ENCODE measurements at places on chromosomes 5 and 9.
A peak's percentile ranks its signal among the peaks of the same experiment; 100 is the strongest.

DNA sequence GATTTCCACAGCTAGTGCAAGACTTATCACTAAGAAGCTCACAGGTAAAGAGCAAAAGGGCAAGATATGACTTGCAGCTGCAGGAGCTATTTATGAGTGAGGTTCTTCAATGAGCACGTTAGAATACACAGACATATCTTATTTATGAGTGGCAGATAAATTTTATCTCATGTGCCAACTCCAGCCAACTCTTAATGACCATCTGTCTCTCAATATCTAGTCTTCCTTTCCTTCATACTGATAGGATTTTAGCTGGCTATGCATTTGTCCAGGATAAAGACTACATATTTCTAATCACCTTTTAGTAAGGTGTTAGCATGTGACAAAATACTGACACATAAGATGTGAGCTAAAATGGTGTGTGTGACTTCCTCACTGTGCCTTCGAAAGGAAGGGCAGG is 304.5 kb downstream of the TRPM3 start:
- no peak for DNase-seq

GRCh38 chr9:124390794-124391658 is 24.2 kb downstream of the PSMB7 start:
- no peak for DNase-seq

DNA sequence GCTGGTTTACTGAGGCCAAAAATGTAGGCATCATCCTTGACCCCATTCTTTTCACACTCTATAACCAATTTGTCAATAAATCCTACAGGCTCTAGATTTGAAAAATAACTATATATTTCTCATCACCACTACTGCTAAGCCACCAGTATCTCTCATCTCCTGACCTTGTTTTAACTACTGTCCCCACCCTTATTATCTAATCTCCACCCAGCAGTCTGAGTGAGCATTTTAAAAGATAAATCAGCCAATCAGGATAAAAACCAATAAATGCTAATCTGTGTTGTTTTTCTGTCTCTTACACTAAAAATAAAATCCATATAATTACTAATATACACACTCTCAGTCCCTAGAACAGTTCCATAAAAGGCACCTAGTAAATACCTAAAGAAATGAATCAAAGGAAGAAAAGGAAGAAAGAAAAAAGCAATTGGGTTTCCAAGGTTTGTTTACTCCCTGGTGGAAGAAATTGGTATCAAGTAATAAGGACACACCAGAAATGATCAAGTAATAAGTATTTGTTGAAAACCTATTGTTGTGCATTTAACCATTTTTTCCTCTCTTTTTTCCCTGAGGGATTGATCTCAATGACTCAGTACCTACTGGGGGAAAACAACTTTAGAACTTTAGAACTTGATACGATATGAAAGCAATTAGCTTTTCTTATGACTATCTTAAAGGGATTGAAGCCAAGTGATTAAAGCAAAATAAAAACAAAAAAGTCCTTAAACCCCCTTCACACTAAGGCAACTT is 19.3 kb downstream of the MRPS27 start:
- no peak for DNase-seq

- no peak for DNase-seq
These were observed 25.9 kb upstream of the BOD1 start for GRCh38 chr5:173642191-173642816.

- no peak for DNase-seq
These were observed 184.6 kb downstream of the ACTL7B start for GRCh38 chr9:108671176-108671575.

DNA sequence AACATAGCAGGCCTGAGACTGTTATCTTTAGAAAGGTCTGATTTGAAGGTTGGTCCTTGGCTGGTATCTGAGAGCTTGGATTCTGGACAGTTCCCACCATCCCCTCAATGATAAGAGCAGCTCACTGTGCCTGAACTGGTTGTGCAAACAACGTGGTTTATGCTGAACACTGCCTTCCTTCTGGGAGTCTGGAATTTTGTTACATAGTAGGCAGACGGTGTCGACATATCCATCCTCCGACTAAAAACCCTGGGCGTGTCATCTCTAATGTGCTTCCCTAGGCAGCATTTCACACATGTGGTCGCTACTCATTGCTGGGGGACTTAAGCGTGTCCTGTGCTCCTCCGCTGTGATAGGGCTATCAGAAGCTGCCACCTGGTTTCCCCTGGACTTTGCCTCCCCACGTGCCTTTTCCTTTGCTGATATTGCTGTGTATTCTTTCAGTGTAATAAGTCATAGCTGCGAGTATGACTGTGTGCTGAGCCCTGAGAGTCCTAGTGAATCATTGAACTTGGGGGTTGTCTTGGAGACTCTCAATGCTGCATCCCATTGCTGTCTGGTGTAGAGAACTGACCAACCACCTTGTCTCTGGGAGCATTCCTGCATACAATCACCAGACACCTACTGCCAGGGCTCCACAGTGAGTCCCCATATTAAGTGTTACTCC is 119.1 kb upstream of the TBC1D2 start:
- no peak for DNase-seq

GRCh38 chr9:13587571-13587970 is 308.1 kb upstream of the MPDZ start:
- no peak for DNase-seq

DNA sequence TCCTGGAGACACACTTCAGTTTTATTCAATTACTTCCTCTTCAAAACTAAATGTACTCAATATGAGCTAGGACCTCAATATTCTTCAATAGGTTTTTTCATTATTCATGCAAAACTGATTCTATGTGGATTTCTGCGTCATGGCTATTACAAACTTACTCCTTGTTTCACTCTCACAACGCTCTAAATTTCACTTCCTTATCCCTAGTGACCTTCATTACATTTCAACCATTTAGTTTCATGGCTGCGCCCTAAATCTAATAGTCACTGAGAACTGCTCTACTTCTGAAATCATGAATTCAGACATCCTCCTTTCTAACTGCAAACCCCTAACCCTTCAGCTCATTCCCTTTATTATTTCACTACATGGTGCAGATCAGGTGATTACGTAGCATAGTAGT is 93.9 kb downstream of the SLC25A46 start:
- no peak for DNase-seq

DNA sequence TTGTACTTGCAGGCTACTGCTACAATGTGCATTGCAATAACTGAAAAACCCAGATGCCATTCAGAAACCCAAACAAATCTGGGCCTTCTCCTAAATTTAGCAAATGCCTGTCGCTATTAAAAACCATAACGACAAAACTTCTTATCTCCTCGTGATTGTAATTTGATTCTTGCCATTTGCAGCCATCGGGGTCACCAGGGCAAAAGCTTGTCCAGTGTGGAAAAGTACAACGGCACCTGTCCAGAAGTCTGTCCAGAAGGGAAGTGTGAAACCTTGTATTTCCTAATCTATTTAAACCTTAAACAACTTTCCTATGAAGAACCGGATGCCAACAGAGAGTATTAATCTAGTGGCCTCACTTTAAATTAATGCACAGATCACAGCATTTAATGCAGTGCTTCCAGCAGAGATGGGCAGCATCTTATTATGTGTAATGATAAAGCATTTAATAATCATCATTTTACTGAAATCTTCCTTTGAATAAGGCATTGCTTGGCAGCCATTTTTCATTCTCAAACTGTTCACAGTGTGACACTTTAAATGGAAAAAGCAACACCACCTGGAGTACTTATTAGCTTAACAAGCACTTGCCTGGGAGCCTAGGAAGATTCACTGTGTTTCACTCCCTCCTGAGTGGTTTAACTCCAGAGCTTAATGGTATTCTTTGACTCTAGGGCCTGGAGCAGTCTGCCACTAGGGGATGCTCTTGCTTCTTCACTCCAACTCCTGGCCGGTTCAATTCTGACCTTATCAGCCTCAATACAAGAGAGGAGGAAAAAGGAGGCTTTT is 4.9 kb upstream of the C7 start:
- peak; percentile 30 for DNase-seq

DNA sequence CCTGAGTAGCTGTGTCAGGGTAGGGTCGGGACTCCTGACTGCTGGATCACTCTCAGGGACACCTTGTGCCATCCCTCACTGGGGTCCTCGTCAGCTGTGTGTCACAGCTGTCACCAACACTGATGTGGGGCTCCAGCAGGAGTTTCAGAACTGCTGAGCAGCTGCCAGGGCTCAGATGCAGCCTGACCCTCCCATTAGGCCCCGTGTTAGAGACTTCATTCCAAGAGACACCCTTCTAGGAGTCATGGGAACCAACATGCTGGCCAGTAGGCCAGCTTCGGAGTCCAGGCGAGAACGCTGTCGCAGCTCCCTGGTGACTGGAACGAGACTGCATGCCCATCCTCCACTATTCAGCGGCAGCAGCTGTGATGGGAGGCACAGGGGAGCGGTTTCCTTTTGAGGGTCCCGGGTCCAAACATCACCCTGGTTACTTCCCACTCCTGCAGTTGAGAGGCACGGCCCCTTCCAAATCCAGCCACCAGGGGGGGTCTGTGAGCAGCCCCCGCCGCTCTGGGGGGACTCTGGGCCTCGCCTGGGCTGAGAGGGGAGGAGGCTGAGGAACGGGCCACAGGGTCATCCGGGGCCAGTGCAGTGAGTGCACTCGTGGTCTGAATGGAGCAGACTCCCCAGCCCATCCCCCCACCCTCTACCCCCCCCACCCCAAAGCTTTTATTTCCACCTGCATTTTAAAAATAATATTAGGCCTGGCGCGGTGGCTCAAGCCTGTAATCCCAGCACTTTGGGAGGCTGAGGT is 12.6 kb upstream of the TCF7 start:
- peak; percentile 81 for DNase-seq

DNA sequence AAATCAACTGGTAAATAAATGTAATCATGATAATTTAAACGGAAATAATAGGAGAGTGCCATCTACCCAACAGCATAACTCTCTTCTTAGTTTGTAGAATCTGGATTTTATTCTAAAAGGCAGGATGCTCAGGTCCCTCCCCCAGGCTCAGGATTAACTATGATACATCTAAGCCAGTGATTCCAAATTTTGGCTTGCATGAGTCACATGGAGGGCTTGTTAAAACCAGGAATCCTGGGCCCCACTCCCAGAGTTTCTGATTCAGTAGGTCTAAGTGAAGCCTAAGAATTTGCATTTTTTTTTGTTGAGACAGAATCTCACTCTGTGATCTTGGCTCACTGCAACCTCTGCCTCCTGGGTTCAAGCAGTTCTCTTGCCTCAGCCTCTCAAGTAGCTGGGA is 62.3 kb upstream of the ZFR start:
- DNase-seq, result no peak

DNA sequence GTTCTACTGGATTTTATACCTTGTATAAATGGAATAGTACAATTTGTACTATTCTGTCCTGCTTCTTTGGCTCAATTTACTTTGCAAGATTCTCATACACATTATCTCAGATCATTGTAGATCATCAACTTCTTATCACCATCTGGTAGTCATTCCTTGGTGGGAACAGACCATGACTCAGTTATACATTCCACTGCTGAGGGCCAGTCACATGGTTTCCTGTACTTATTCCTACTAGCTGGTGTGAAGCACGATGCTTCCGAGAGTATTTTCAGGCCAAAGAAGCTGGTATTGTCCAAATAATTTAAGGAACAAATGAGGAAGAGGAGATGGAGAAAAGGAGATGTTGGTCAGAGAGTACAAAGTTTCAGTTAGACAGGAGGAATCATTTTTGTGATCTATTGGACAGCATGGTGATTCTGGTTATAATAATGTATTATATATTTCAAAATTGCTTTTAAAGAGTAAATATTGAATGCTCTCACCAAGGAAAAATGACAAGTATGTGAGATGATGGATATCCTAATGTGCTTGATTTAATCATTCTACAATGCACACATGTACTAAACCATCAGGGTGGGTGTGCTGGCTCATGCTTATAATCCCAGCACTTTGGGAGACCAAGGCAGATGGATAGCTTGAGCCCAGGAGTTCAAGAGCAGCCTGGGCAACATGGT is 124.1 kb downstream of the SYK start:
- no peak for DNase-seq

DNA sequence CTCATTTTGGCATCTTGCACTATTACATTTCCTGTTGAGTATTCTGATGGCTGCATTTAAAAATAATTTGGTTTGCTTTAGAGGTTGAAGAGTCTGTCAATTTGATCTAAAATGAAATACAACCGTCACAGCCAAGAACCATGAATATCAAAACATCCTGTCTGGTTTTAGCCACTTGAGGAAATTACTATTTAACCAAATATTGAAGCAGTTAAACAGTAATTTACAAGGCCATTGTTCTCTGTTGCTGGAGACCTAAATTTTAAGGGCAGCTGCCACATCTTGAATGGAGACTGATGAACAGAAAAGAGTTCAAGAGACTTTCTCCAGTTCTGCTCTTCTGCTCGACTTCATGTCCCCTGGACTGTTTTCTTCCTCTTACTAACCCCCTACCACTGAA is 549.4 kb downstream of the LRRC70 start:
- no peak for DNase-seq

- no peak for DNase-seq
These were observed 61.6 kb downstream of the SAXO1 start for GRCh38 chr9:18971404-18971803.

DNA sequence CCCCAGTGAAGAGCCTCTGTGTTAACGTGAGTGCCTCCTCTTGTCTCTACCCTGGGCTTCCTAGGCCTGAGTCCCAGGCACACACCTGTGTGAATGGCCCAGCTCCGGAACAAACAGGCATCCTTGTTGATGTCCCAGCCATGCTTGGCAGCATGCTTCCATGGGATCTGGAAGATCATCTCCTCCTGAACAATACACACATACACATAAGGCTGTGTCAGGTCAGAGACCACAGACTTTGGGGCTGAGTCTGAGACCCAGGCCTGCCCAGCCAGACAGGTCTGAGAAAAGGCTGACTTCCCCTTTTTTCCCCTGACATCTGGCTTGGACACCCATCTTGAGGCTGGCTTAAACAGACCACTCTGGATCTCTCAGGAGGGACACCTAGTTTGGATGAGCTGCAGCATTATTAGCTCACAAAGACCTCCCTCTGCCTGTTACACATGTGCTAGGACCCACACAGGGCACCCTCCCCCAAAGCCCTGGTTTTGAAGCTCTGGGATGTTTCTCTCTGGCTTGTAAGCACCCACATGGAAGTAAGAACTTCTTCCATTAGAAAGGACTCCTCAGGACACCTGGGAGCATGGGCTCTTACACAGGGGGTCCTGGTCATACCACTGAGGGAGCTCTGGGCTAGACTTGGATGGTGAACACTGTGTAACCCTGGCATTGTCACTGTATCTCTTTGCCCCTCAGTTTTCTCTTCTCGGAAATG is 2.6 kb downstream of the IRF1 start:
- DNase-seq, result peak; percentile 38

DNA sequence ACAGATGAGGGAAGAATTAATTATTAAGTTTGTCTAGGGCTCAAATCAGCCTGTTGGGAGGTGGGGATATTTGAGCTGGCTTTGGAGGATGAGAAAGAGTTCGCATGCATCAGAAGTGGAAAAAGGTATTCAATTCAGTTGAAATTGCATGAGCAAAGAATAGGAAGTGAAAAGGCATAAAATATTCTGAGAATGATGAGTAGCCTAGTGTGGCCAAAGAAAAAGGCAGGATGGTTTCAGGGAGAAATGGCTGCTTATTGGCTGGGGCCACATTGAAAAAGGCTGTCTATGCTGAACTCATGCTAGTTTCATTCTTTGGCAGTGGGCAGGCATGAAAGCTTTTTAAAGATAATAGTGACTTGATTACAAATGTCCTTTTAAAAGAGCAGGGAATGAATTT is 235.4 kb upstream of the RIOK2 start:
- DNase-seq, result no peak

- no peak for DNase-seq
These were observed 110.5 kb upstream of the EQTN start for GRCh38 chr9:27407491-27407890.
